Activated gamma-delta T cell treated with Interleukin-2 at 50 U/mL for 16 hours (primary cell): ENCODE measurements at places on chromosomes 2 and 18.

DNA sequence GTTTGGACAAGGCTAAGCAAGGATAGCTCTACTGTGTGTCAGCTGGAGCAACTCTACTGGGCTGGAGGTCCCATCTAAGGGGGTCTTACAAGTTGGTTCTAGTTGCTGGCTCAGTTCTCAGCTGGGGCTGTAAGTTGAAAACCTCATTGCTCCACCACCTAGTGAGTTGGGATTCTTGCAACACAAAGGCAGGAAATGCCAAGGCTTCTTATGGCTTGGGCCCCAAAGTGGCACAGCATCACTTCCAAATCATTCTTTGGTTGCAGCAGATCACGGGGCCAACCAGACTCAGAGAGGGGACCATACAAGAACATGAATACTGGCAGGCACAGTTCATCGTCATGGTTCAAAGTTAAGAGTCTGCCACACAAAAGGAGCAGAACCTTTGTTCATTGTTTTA is 332.7 kb downstream of the LRRTM1 start:
- no peak for DNase-seq

DNA sequence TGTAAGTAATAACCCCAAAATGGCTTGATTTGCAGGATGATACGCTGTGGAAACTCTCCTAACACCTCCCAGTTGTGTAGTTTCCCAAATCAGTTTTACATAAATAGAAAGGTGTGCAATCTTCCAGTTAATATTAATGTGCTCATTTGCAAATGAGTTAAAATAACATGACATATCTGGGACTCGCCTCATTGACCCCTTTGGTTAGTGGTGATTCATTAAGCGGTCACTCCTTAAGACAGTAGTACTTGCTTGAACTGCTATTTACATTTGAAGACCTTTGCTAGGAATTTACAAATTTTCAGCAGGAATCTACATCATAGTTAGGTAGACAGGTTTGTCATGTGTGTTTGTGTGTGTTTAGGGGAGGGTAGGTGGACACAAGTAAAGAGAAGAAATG is 1367.7 kb upstream of the CELF4 start:
- no peak for DNase-seq

DNA sequence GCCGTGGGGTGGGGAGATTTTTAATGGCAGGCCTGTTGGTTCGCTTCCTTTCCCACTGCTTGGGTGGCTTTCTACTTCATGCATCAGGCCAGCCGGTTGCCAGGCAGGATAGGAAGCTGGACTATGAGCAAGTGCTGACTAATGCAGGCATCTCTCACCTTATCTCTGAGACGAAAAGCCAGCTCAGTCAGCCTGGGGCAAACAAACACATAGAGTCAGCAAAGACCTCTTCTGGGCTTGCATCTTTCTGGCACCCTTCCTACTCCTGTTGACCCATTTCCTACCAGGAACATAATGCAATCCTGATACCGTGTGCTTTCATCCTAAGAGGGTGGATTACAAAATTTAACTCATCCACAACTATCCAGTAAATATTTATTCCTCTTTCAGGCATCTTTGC is 416.6 kb upstream of the MEX3C start:
- no peak for DNase-seq

DNA sequence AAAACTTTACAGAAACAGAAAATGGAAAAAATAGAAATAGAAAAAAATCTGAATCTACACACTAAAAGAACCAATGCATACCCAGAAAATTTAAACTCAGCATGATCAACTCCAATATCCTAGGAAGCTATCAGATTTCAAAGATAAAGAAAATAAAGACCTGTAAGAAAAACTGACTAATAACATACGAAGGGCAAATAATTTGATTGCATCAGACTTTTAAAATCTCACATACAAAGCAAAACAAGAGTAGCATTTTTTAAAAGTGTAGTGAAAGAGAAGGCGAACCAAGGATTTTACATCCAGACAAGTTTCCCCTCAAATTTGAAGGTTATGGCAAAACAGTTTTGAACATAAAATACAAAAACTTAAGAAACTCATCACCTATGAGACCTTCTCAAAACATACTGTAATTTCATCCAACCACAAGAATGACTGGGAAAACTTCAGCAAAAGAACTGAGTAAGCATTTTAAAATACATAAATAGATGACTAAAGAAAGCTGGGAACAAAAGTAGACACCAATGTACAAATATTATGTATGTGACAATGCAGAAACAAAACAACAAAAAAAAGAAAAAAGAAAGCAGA is 54.8 kb downstream of the NBAS start:
- no peak for DNase-seq

DNA sequence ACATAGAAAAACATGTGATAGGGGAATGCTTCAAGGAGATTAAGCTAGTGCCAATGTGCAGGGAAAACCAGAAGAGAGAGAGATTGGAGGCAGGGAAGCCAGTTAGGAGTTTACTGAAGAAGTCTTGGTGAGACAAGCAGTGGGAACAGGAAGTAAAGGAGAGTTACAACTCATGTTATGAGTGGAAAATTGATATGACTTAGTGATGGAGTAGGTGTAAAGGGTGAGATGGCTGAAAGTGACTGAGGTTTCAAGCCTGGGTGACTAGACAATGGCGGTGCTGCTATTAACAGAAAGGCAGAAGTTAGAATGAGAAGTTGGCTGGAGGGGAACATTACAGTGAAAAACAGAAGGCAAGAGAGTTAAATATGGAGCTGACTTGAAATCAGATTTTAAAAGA is 16.5 kb downstream of the DOK1 start:
- no peak for DNase-seq

DNA sequence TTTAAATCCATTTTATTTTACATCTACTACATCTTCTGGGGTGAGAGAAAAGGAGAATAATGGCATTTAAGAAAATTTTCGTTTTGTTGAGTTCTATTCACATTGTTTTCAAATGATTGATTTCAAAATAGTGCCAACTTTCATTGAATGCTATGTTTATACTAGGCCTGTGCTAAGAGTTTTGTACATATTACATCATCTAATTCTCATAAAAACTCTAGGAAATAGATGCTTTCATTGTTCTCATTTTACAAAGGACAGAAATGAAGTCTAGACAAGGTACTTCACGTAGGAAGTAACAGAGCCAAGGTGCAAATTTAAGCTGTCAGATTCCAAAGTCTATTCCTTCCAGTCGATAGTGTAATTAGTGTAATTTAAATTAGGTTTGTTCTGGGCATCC is 402.8 kb upstream of the UBE2E3 start:
- DNase-seq, result no peak

DNA sequence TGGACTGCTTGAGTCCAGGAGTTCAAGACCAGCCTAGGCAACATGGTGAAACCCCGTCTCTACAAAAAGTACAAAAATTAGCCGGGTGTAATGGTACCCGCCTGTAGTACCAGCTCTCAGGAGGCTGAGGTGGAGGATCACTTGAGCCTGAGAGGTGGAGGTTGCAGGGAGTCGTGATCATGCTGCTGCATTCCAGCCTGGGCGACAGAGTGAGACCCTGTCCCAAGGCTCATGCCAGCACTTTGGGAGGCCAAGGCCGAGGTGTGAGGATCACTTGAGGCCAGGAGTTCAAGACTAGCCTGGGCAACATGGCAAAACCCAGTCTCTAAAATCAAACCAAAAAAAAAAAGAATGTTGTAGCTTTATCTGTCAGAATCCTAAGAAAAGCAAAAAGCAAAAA is 25.4 kb downstream of the SMC6 start:
- DNase-seq, result no peak
